ENCODE measurements at places on chromosomes 5 and 9.
A peak's percentile ranks its signal among the peaks of the same experiment; 100 is the strongest.

GRCh38 chr5:16773991-16774390, 157.2 kb upstream of the RETREG1 start:
- no peak for DNase-seq
- no peak overlapping the region for H3K27ac ChIP-seq
- no peaks in the 10 kb centered on the region for H3K27me3 ChIP-seq
- H3K36me3 ChIP-seq = no peaks in the 10 kb centered on the region

- no peaks in the 10 kb centered on the region for H3K4me1 ChIP-seq
- DNase-seq = no peak
- H3K27me3 ChIP-seq = no peaks in the 10 kb centered on the region
- H3K4me3 ChIP-seq = no peak overlapping the region
- no peak overlapping the region for H3K27ac ChIP-seq
Observed at GRCh38 chr5:167664222-167664804, 627.1 kb upstream of the WWC1 start.

DNA sequence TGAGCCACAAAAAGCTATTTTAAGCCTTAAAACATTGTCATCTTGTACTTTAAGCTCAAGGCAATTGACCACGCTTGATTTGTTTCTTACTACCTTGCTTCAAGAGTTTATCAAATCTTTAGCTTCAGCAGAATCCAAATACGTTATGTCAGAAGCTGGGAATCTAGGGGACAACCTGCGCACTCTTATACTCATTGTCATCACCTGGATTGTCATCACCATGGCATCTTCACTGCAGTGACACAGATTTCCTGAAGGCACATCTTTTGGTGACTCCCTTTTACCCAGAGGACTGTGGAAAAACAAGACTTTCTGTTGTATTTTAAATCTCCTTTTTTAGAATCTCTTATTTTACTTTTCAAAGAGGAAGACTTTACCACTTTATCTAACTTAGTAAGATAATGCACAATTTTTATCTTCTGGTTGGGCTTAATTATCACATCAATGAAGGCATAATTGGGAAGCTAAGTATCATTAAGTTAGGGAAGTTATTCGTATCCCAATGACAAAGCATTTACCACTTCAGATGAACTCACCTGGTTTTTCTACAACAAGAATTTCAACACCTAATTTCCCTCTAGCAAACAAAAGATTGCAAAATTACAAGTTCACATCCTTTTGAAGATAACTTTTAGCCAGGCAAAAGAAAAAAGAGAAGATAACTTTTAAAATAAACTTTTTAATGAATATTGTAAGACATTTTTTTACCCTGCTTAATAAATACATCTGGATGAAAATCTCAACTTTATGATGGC, 162.0 kb downstream of the DOCK2 start:
- no peak for DNase-seq
- H3K27ac ChIP-seq = no peak overlapping the region
- no peak overlapping the region for H3K4me3 ChIP-seq
- H3K27me3 ChIP-seq = no peaks in the 10 kb centered on the region
- H3K4me1 ChIP-seq = peaks cover 11% of the 10 kb centered on the region
- H3K36me3 ChIP-seq = peaks cover 56% of the 10 kb centered on the region

GRCh38 chr5:153672347-153673090, 182.0 kb downstream of the GRIA1 start:
- H3K36me3 ChIP-seq = no peaks in the 10 kb centered on the region
- no peak overlapping the region for H3K27ac ChIP-seq
- no peak overlapping the region for H3K4me3 ChIP-seq
- no peaks in the 10 kb centered on the region for H3K4me1 ChIP-seq

DNA sequence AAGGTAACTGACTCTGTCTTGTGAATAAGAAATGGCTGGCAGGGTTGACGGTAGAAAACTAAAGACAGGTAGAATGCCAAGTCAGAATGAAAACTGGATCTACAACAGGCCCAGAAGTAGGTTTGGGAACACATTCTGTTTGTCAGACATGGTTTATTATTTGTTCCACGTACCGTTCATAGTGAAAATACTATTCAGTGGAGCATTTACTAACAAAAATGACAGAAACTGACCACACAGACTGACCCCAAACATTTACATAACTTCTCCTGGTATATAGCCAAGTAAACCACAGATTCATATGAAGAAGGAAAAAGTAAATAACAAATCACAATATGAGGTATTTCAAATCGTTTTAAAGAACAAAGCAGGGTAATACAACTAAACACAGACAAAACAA, 73.7 kb downstream of the SLC38A9 start:
- H3K4me1 ChIP-seq = peaks cover 11% of the 10 kb centered on the region
- no peaks in the 10 kb centered on the region for H3K27me3 ChIP-seq
- DNase-seq = no peak

GRCh38 chr5:89216606-89217005, 333.6 kb upstream of the MEF2C start:
- no peak for DNase-seq
- no peaks in the 10 kb centered on the region for H3K27me3 ChIP-seq
- no peak overlapping the region for H3K4me3 ChIP-seq
- H3K4me1 ChIP-seq = no peaks in the 10 kb centered on the region

DNA sequence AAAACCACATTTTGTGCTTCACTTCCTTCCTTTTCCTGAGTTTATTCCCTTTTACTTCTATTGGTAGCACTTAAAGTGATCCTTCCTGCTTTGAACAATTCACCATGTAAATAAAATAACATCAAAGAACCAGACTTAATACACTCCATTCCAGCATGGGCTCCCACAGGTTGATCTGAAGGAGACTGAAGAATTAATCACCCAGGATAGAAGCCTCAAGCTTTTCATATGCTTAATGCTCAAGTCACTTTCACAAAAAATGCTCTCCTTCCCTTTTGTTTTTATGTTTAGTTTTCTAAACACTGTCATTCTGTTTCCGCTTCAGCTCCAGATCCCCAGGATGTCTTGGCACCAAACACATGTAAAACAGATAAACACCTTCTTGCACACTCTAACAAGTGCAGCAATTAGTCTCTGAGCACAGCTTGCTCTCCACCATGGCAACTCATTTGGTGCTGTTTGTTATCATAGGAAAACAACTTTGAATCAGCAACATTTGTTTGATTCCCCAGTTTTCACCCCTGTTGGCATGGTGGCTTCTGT, 37.0 kb downstream of the DMRTA1 start:
- no peaks in the 10 kb centered on the region for H3K4me1 ChIP-seq
- H3K27me3 ChIP-seq = no peaks in the 10 kb centered on the region
- H3K27ac ChIP-seq = no peak overlapping the region
- H3K4me3 ChIP-seq = no peak overlapping the region
- DNase-seq = no peak
- no peaks in the 10 kb centered on the region for H3K36me3 ChIP-seq

DNA sequence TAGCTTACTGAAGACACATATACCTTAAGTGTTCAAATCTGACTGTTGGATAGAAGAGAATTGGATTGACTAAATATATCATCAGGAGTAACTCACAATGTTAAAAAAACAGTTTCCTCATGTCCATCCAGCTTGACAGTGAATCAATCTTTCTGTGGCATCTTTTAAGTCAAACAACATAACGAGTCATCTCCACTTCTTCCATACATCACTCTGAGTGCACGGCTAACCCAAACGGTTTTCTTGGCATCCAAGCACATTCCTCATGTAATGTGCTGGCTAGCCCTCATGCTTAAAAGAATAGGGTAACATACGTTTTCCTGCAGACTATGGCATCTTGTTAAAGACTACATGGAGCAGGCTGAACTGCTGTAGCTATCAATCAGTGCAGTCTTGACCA, 291.5 kb upstream of the TRPC7 start:
- H3K4me3 ChIP-seq = no peak overlapping the region
- no peak for DNase-seq
- no peaks in the 10 kb centered on the region for H3K4me1 ChIP-seq
- no peak overlapping the region for H3K27ac ChIP-seq
- H3K27me3 ChIP-seq = no peaks in the 10 kb centered on the region

DNA sequence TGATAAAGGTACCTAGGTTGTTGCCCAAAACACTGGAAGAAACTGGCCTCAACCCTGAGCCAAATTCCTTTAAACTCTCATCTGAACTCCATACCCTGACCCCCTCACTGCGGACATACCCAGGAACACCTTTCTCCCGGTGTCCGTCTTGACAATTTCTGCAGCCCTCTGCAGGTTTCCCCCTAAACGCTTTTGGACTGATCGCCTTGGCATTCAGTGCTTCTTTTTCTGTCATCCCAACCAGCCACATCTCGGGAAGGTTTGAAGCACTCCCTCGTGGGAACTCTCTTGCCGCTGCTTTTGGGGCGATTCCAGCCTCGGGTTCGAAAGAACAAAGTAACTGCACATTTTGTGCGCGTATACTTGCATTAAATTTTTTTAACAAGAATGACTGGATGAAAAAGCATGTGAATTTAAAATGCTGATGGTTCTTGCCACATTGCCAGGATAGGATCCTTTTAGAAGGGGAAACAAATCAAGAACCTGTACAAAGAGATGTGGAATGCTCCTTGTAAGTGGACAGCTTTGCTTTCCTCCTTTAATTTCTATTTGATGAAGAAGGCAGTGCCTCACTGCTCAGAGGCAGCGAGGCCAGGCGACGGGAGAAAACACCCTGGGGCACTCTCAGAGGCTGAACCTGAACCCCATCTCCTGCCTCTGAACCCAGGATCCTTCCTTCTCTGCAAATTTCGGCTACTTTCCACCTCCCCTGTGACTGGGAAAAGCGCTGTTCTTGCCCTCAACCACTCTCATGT, 615 bp downstream of the PSMD5 start:
- H3K36me3 ChIP-seq = peaks cover 64% of the 10 kb centered on the region
- H3K4me3 ChIP-seq = peak overlapping the region; percentile 98
- H3K4me1 ChIP-seq = peaks cover 69% of the 10 kb centered on the region
- no peaks in the 10 kb centered on the region for H3K27me3 ChIP-seq
- peak overlapping the region; percentile 98 for H3K27ac ChIP-seq
- DNase-seq = no peak

GRCh38 chr5:135357685-135358084, 41.3 kb downstream of the MACROH2A1 start:
- H3K36me3 ChIP-seq = peaks cover 60% of the 10 kb centered on the region
- peaks cover 28% of the 10 kb centered on the region for H3K4me1 ChIP-seq
- H3K27me3 ChIP-seq = no peaks in the 10 kb centered on the region
- H3K4me3 ChIP-seq = no peak overlapping the region
- no peak overlapping the region for H3K27ac ChIP-seq
- DNase-seq = no peak

DNA sequence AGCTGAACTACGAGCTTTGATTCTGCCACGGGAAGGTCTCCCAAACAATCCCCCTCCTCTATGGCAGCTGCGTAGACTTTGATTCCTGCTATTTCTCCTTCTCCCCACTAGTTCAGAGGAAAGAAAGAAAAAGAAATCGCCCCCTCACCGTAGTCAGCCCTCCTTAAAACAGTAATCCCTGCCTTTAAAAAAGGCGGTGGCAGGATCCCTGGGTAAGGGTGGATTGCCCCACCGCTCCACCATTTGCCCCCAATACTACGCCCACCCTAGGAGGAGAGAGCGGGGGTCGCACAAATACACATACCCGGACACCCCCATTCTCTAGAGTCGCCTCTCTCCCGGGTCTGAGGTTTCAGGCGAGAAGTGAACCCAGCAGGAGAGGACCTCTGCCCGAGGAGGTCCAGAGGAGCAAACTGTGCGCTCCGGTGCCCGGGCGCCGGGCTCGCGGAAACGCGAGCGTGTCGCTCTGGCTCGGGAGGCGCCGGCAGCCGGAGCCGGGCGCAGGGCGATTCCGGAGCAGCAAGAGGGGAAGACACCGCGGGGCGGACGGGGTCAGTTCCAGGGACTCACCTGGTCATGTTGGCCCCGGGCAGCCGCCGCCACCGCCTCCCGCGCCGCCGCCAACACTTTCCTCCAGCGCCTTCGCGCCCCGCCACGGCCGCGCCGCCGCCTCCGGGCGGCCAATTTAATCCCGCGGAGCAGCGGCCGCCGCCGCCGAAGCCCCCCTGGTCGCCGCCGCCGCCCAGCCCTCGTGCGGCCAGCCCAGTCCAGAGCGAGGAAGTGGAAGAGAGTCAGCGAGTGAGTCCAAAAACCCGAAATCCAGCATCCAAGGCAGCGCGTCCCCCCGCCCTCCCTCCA, 1057.7 kb upstream of the DMAC1 start:
- H3K36me3 ChIP-seq = no peaks in the 10 kb centered on the region
- peak; percentile 22 for DNase-seq
- peaks cover 3% of the 10 kb centered on the region for H3K4me1 ChIP-seq
- peaks cover 44% of the 10 kb centered on the region for H3K27me3 ChIP-seq

- H3K4me3 ChIP-seq = no peak overlapping the region
- peak overlapping the region; percentile 58 for H3K27ac ChIP-seq
- no peak for DNase-seq
Observed at GRCh38 chr5:177468329-177468684, 5.1 kb downstream of the DBN1 start.

DNA sequence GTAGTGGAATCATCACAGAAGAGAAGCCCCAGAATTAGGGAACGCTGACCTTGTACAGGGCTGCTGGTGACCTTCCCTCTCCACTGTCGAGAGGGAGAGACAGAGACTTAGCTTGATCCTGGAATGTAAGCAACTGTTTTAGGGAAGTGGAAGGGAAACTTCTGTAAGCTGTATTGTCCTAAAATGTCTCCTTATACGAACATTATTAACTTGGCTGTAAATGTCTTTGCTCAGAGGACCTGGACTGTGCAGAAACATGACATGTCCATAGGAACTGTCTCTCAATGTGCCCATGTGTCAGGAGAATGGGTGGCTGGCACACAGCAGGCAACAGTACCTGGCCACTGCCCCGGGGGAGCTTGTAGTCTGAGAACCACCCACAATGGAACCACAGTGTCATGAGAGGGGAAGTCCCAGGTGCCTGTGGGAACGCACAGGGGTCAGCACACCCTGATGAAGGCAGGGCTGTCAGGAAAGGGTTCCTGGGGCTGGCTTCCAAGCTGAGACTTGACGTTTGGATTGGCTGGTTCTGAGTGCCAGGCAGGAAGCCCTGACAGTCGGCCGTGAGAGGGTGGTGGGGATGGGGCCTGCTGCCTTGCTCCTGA, 34.0 kb downstream of the DAP start:
- peaks cover 9% of the 10 kb centered on the region for H3K36me3 ChIP-seq
- no peaks in the 10 kb centered on the region for H3K27me3 ChIP-seq
- no peak overlapping the region for H3K4me3 ChIP-seq

GRCh38 chr9:105138306-105138801, 106.1 kb upstream of the SLC44A1 start:
- no peak overlapping the region for H3K4me3 ChIP-seq
- DNase-seq = no peak
- no peaks in the 10 kb centered on the region for H3K4me1 ChIP-seq
- no peak overlapping the region for H3K27ac ChIP-seq

- no peak for DNase-seq
- peaks cover 2% of the 10 kb centered on the region for H3K27me3 ChIP-seq
- H3K4me3 ChIP-seq = no peak overlapping the region
- peaks cover 4% of the 10 kb centered on the region for H3K36me3 ChIP-seq
- H3K4me1 ChIP-seq = no peaks in the 10 kb centered on the region
Observed at GRCh38 chr5:82309091-82309531, 31.0 kb upstream of the RPS23 start.

- peak overlapping the region; percentile 95 for H3K27ac ChIP-seq
- peaks cover 42% of the 10 kb centered on the region for H3K4me1 ChIP-seq
- peaks cover 6% of the 10 kb centered on the region for H3K27me3 ChIP-seq
- DNase-seq = no peak
- no peaks in the 10 kb centered on the region for H3K36me3 ChIP-seq
Observed at GRCh38 chr9:85740787-85741094, 1.0 kb downstream of the AGTPBP1 start.
